ENCODE measurements at places on chromosomes 16 and 17.

- peak overlapping the region; percentile 98 for H3K27ac ChIP-seq
- H3K27me3 ChIP-seq, result no peaks in the 10 kb centered on the region
Measured at GRCh38 chr17:40095944-40096791, 4.2 kb downstream of the NR1D1 start.

GRCh38 chr17:33858121-33858520 is 397.0 kb upstream of the CCL2 start:
- H3K36me3 ChIP-seq, result no peaks in the 10 kb centered on the region
- H3K4me3 ChIP-seq, result no peak overlapping the region
- no peaks in the 10 kb centered on the region for H3K27me3 ChIP-seq
- no peaks in the 10 kb centered on the region for H3K4me1 ChIP-seq

GRCh38 chr17:14616528-14616927 is 315.6 kb downstream of the HS3ST3B1 start:
- no peak overlapping the region for H3K27ac ChIP-seq
- no peaks in the 10 kb centered on the region for H3K27me3 ChIP-seq
- H3K4me3 ChIP-seq, result no peak overlapping the region
- H3K4me1 ChIP-seq, result peaks cover 11% of the 10 kb centered on the region

GRCh38 chr17:35161281-35161761 is 13.7 kb downstream of the UNC45B start:
- H3K4me3 ChIP-seq, result no peak overlapping the region
- no peaks in the 10 kb centered on the region for H3K27me3 ChIP-seq
- no peaks in the 10 kb centered on the region for H3K36me3 ChIP-seq
- no peak for DNase-seq
- H3K27ac ChIP-seq, result no peak overlapping the region
- H3K4me1 ChIP-seq, result no peaks in the 10 kb centered on the region

DNA sequence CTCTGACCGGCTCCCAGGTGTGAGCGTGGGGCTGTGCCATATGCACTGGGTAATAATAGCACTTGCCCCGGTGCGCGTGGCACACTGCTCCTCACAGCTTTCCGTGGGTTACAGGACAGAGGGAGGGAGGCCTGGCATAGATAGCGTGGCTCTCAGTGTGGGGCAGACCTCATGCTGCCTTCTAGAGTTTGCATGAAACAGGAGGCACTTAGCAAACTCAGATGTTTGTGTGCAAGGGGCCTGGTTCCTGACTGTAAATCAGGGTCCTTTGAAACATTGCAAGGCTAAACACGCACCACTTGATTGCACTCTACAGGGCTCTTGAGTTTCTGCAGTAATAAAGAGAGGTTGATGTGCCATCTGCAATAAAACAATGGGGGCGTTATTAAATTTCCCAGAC is 101.7 kb downstream of the RPTOR start:
- H3K27ac ChIP-seq, result no peak overlapping the region
- no peaks in the 10 kb centered on the region for H3K27me3 ChIP-seq
- H3K4me3 ChIP-seq, result no peak overlapping the region
- H3K36me3 ChIP-seq, result no peaks in the 10 kb centered on the region

DNA sequence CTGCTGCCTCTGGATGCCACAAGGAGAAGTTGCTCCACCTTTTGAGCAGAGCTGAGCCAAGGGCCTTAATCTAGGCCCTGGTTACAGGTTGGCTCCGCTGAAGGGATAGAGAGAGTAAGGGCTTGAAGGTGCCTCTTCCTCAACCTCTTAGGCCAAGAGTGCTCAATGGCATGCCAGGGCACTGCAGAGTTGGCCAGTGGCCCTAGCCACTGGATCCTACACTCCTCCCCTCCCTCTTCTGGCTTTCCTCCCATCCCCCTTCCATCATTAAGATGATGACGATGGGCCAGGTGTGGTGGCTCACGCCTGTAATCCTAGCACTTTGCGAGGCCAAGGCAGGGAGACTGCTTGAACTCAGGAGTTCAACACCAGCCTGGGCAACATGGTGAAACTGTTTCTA is 50.5 kb downstream of the MYO18A start:
- H3K4me1 ChIP-seq, result peaks cover 28% of the 10 kb centered on the region
- H3K27me3 ChIP-seq, result no peaks in the 10 kb centered on the region
- no peak for DNase-seq

DNA sequence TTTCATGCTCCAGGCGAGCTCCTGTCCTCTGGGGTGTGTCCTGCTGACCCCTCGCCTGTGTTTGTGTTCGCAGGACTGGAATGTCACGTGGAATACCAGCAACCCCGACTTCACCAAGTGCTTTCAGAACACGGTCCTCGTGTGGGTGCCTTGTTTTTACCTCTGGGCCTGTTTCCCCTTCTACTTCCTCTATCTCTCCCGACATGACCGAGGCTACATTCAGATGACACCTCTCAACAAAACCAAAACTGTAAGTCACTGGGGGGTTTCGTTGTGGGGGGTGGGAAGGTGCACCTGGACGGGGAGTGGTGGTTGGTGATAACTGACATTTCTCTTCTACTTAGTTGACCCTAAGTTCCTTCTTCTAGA is 58.3 kb downstream of the ABCC1 start:
- H3K27me3 ChIP-seq, result no peaks in the 10 kb centered on the region
- no peaks in the 10 kb centered on the region for H3K36me3 ChIP-seq
- no peak overlapping the region for H3K4me3 ChIP-seq
- no peak overlapping the region for H3K27ac ChIP-seq
- peaks cover 9% of the 10 kb centered on the region for H3K4me1 ChIP-seq

DNA sequence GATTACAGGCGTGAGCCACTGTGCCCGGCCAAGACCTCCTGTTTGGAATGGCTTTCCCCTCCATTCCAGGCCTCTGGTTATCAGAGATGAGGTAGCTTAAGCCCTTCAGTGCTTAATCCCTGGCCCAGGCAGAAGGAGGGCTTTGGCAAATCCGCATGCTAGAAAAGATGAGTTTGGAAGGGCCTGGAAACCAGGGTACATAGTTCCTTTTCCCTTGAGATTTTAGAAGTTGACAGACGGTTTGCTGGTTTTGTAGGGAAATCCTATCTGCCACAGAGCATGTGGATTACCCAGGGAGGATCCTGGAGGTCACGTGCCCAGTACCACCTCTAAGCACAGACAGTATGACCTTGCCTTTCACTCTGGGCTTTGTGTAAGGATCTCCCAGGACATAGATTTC is 114.7 kb upstream of the CACNG3 start:
- H3K4me1 ChIP-seq, result no peaks in the 10 kb centered on the region
- H3K27ac ChIP-seq, result no peak overlapping the region
- no peaks in the 10 kb centered on the region for H3K27me3 ChIP-seq
- DNase-seq, result no peak
- H3K4me3 ChIP-seq, result no peak overlapping the region
- H3K36me3 ChIP-seq, result no peaks in the 10 kb centered on the region

DNA sequence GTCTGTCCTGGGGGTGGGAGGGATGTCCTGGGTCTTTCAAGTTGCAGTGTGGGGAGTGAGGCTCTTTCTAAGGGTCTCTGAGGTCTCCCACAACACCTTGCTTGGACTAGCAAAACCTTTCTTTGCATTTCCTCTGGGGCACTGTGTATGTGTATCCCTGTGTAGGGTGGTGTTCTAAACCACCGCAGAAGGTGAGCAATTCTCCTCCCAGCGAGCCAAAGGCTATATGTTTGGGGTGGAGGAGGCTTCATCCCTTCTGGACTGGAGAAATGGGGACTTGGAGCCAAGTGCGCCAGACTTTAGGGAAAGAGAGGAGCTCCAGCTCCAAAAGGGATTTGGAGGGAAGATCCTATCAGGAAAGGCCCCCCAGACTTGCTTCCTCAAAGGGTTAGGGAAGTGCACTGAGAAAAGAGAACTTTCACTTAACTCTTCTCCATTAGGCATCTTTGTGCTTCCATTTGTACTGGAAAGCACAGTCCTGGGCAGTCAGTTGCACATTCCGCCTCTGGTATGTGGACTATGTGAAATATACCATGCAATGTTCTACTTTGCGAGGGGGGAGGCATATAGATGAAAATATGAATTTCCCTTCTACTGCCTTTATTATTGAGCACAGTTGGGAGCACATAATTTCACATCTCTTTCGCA is 18.9 kb upstream of the HOXB9 start:
- peaks cover 16% of the 10 kb centered on the region for H3K4me1 ChIP-seq
- H3K27me3 ChIP-seq, result peaks cover 5% of the 10 kb centered on the region
- no peak overlapping the region for H3K4me3 ChIP-seq
- no peak overlapping the region for H3K27ac ChIP-seq
- DNase-seq, result no peak
- no peaks in the 10 kb centered on the region for H3K36me3 ChIP-seq

DNA sequence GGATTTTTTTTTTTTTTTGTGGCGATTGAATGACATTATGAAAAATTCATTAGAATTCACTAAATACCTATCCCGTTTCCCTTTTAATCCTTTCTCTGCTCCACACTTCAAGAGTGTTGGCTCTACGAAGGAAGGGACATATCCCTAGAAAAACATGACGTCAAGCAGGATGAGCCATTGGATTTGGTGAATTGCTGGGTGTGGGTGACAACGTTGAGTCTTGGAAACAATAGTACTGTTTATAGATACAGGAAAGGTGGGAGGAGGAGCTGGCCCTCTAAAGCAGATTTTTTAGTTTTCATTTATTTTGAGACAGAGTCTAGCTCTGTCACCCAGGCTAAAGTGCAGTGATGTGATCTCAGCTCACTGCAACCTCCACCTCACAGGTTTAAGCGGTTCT is 167.6 kb upstream of the FAM20A start:
- no peak for DNase-seq
- no peaks in the 10 kb centered on the region for H3K4me1 ChIP-seq
- no peak overlapping the region for H3K27ac ChIP-seq
- no peak overlapping the region for H3K4me3 ChIP-seq
- H3K27me3 ChIP-seq, result no peaks in the 10 kb centered on the region

- H3K27ac ChIP-seq, result peak overlapping the region; percentile 68
- H3K27me3 ChIP-seq, result no peaks in the 10 kb centered on the region
- H3K4me3 ChIP-seq, result no peak overlapping the region
Measured at GRCh38 chr17:1959871-1960544, 65.1 kb downstream of the RTN4RL1 start.

DNA sequence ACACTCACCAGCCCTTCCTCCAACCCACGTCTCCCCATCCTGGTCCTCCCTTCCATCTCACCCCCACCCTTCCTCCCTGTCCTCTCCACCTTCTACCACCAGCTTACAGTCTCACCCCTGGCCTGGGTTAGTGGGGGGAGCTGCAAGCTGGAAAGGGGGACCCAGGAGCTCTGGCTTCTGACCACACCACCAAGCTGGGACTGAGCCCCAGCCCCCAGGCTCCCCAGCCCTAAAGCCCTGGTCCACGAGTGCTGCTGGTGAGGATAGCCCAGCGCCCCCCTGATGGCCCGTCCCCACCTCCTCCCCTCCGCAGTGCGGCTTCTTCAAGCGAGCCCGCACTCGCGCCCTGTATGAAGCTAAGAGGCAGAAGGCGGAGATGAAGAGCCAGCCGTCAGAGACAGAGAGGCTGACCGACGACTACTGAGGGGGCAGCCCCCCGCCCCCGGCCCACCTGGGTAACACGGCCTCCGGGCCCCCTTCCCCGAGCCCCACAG is 7.2 kb upstream of the PDK2 start:
- no peak for DNase-seq
- no peaks in the 10 kb centered on the region for H3K4me1 ChIP-seq
- no peak overlapping the region for H3K27ac ChIP-seq
- no peaks in the 10 kb centered on the region for H3K36me3 ChIP-seq

DNA sequence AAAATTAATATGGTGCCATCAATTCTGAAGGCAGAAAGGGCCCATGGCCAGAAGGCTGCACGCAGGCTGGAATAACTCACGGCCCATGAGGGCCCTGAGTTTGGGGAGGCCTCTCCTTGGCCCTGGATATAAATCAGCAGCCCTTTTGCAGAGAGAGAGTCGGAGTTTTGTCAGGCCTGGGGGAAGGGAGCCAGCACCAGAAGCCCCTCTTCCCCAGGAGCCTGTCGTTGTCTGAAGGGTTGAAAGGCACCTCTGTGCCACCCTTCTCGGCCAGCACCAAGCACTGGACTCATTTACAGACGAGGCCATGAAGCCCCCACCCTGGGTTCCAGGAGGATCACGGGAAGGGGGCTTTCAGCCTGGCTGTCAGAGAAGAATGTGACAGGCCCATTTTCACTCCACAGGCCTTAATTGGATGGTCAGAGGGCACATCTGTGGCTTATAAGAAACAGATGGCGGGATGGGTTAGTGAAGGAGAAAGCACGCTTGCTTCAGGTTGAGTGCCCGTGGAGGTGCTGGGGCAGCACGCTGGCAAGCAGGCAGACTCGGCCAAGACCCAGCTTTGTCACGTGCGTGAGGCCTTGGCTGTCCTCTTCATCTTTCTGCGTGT is 140.6 kb downstream of the CLEC16A start:
- peaks cover 53% of the 10 kb centered on the region for H3K4me1 ChIP-seq
- H3K4me3 ChIP-seq, result no peak overlapping the region
- no peaks in the 10 kb centered on the region for H3K27me3 ChIP-seq
- no peaks in the 10 kb centered on the region for H3K36me3 ChIP-seq
- DNase-seq, result no peak

GRCh38 chr16:75497558-75497957 is 2.3 kb upstream of the CHST6 start:
- H3K27me3 ChIP-seq, result no peaks in the 10 kb centered on the region
- no peak for DNase-seq
- H3K27ac ChIP-seq, result no peak overlapping the region
- no peaks in the 10 kb centered on the region for H3K36me3 ChIP-seq
- H3K4me3 ChIP-seq, result no peak overlapping the region

- DNase-seq, result no peak
- H3K4me3 ChIP-seq, result no peak overlapping the region
- no peaks in the 10 kb centered on the region for H3K27me3 ChIP-seq
- H3K27ac ChIP-seq, result no peak overlapping the region
- no peaks in the 10 kb centered on the region for H3K4me1 ChIP-seq
Measured at GRCh38 chr17:9389111-9389527, 186.5 kb downstream of the STX8 start.

- no peak overlapping the region for H3K4me3 ChIP-seq
- H3K27ac ChIP-seq, result no peak overlapping the region
- H3K27me3 ChIP-seq, result no peaks in the 10 kb centered on the region
- no peak for DNase-seq
Measured at GRCh38 chr16:78028018-78028417, 5.7 kb downstream of the CLEC3A start.

- no peak for DNase-seq
- H3K27me3 ChIP-seq, result no peaks in the 10 kb centered on the region
- no peaks in the 10 kb centered on the region for H3K36me3 ChIP-seq
- H3K27ac ChIP-seq, result peak overlapping the region; percentile 96
- peak overlapping the region; percentile 80 for H3K4me3 ChIP-seq
Measured at GRCh38 chr17:40319651-40320540, 10.9 kb downstream of the RARA start.

Data from vagina (tissue), 2 donors.